GM06990 (cell line): ENCODE measurements at places on chromosomes 11 and 22.
A peak's percentile ranks its signal among the peaks of the same experiment; 100 is the strongest.

DNA sequence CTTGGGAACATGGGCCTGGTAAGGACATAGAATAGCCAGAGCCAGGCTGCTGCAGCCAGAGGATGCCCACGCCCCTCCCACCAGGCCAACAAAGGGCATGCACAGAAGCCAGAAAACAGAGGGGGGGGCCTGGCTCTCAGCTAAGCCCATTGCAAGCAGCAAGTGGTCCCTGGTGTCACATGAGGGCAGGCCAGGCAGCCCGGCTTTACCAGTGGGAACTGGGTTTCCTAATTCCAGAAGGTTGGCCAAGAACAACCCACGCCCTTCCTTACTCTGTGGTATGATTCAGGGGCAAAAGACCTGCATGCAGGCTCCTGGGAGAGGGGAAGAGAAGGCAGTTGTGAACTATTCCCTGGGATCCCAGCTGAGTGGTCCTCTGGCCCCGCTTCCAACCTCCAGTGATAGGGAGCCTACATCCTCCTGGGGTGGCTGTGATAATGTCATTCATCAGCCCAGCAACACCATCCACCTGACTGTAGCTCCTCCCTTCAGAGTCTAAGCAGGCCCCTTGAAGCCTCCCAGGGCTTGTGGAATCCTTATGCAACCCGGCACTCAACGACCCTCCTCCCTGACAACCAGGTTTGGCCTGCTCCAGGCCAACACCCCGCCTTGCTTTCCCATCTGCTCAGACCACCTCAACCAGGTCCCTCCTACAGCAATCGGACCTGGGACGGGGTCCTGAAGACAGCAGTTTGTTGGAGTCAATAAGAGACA, 62.1 kb upstream of the LMO1 start:
- no peak for DNase-seq

GRCh38 chr11:9301720-9302119, 12.7 kb downstream of the TMEM41B start:
- no peak for DNase-seq

DNA sequence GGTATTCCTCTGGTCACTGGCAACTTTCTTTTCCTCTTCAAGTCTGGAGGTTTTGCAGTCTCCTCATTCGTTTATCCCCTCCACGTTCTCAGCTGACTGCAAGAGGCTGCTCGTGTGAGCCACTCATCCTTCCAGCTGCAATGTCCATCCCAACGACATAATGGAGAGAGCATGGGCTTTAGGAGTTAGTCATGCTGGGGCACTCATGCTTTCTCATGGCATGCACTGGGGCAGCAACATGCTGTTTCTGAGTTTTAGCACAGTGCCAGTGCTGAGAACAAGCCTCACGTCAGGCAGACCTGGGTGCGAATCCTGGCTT, 7.1 kb downstream of the DCPS start:
- no peak for DNase-seq

- no peak for DNase-seq
These were observed at the start of gene KCNE3 for GRCh38 chr11:74466916-74467885. TSS of gene KCNE3 (minus strand) at chr11:74467549. CDS start at chr11:74457563, 9,986 bp downstream.

DNA sequence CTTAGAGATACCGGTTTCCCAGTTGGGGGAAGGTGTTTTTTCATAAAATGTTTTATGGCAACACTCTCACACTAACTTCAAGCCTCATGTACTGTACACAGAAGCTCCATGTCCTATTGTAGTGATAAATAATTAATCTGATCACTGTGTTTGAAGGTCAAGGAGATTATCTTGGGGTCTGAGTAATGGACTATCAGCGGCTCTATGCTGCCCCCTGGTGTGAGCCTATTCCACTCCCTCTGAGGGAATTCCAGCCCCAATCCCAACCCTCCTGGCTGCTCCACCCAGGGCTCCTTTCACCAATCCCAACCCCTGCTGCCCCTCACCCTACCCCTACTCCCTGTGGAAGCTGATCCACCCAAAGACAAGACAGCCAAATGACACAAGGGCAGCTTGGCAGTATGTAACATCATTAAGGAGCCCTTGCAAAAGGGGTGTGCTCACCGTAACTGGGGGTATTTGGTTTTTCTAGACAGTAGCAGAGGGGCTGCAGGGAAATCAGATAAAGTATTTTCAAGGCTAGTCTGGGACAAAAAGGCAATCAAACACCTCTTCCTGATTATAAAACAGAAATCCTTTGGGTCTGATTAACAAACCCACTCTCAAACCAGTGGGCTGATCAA, 22.3 kb downstream of the HPS4 start:
- no peak for DNase-seq

GRCh38 chr11:76857781-76858410, 2.8 kb upstream of the ACER3 start:
- peak; percentile 29 for DNase-seq

- DNase-seq, result peak; percentile 75
These were observed 10.7 kb upstream of the NLRP6 start for GRCh38 chr11:267491-267994.

GRCh38 chr11:15816260-15816871, 540.0 kb downstream of the SOX6 start:
- no peak for DNase-seq

DNA sequence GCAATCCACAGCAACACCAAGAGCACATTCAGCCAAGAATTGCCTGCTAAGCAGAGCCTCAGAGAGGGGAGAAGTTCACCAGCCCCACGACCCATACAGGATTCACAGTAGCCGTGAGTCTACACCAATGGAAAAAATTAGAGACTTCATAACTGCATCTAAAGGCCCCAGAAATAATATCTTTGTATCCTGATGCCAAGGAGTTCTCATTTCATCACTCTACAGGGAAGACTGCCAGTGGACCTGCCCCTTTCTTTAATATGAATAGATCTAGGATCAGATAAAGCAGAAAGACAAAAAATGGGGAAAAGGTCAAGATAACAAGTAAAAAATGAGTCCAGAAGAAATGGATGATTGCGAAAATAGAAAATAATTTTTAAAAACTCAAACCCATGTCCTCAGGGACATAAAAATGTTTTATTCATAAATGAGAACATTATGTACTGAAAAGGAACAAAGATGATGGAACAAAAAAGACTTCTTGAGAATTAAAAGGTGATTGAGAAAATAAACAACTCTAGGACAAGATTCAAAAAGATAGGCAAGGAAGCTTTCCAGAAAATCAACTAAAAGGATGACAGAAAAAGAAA, 9.5 kb downstream of the APOL3 start:
- DNase-seq, result no peak

- no peak for DNase-seq
These were observed 73.6 kb downstream of the MICAL2 start for GRCh38 chr11:12183827-12184620.

- DNase-seq, result no peak
These were observed 53.6 kb upstream of the GRK3 start for GRCh38 chr22:25510876-25511275.
